ENCODE measurements at places on chromosomes 3 and 15.
A peak's percentile ranks its signal among the peaks of the same experiment; 100 is the strongest.

GRCh38 chr3:39978308-39978707, 168.9 kb downstream of the MYRIP start:
- no peak for DNase-seq

- no peak for DNase-seq
Measured at GRCh38 chr3:142796823-142797222, 73.0 kb downstream of the TRPC1 start.

GRCh38 chr3:128698211-128699047, 27.6 kb upstream of the RAB7A start:
- peak; percentile 27 for DNase-seq

DNA sequence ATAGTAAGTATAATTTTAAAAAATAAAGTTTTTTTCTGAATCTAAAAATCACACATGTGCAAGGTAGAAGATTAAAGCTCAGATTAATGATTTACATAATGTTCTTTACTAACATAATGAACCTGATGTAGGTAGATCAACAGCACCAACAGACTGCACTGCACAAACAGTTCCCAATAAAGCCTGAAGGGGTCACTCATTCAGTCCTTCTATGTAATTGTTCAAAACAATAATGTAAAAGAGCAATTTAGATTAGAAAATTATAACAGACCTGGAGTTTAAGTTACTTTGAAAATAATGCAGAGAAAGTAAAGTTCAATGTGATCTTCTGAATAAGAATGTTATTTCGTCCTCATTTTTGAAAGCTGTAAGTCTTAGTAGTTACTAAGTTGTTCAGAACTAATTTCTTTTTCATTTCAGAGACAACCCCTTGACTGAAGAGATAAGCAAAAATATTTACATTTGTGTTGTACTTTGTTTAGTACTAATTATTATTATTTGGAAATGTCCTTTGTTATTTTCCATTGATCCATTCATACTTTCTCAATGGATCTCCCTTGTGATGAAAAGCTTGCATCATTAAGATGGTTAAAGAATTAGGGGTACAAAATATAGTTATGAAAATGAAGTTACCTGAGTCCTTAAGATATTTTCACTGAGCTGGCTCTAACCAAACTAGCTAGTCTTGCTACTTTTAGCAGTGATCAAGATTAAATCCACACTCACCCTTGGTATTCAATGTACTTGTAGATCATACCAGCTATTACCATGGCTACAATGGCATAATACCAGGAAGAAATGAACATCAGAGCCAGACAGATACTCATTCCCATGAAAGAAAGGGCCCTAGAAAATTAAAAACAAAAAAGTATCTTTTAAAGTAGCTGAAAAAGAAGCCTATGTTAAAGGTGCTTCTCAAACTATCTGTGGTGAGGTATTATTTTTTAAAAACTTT, 16.8 kb downstream of the EMC4 start:
- no peak for DNase-seq

GRCh38 chr15:100693451-100693850, 91.1 kb downstream of the ASB7 start:
- DNase-seq = no peak

- DNase-seq = peak; percentile 57
Measured at GRCh38 chr3:71581457-71582035, 2.0 kb downstream of the FOXP1 start.

DNA sequence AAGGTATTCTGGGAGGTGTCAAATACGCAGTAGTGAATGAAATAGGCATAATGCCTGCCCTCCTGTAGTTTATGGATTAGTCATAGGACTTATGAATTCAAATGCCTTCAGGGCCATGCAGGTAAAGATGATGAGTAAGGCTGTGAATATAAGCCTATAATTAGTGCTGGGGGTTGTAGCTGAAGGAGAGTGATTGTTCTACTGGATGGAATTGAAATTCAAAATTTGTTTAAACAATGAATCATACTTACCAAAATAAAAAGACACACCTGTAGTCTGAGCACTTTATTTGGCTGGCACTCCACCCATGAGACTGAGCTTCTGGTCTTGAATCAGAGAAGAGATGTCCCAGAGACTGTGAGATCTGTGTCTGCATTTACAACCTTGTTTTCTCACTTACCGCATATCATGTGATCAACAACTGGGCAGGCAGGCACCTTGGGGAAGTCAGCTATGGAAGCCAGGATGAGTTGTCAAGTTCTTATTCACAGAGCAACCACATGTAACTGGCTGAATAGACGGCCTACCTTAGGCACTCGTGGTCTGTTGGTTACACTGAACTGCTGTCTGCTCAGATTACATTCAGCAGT, 291.8 kb downstream of the NAALADL2 start:
- DNase-seq = no peak

- no peak for DNase-seq
Measured at GRCh38 chr15:52787549-52788098, 2.5 kb downstream of the ONECUT1 start.

DNA sequence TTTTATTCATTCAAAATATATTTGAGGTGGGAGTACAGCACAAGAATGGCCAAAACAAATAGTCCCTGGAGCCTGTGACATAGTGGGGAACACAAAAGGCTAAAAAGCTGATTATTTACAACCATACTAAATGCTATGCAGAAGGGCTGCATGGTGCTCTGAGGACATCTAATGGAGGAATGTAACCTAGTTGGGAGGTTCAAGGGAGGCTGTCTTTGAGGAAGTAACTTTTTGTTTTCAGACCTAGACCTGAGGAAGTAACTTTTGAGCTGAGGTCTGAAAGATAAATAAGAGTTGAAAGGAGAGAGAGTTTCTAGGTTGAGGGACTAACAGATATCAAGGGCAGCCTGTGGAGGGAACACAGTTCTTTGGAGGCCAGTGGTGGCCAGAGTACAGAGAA, 34.8 kb upstream of the RASA2 start:
- no peak for DNase-seq

- DNase-seq = no peak
Measured at GRCh38 chr3:74000725-74001124, 376.0 kb upstream of the PDZRN3 start.

- no peak for DNase-seq
Measured at GRCh38 chr3:159252274-159252673, 450.4 kb downstream of the MFSD1 start.

GRCh38 chr15:47820057-47820746, 102.9 kb downstream of the SEMA6D start:
- no peak for DNase-seq

DNA sequence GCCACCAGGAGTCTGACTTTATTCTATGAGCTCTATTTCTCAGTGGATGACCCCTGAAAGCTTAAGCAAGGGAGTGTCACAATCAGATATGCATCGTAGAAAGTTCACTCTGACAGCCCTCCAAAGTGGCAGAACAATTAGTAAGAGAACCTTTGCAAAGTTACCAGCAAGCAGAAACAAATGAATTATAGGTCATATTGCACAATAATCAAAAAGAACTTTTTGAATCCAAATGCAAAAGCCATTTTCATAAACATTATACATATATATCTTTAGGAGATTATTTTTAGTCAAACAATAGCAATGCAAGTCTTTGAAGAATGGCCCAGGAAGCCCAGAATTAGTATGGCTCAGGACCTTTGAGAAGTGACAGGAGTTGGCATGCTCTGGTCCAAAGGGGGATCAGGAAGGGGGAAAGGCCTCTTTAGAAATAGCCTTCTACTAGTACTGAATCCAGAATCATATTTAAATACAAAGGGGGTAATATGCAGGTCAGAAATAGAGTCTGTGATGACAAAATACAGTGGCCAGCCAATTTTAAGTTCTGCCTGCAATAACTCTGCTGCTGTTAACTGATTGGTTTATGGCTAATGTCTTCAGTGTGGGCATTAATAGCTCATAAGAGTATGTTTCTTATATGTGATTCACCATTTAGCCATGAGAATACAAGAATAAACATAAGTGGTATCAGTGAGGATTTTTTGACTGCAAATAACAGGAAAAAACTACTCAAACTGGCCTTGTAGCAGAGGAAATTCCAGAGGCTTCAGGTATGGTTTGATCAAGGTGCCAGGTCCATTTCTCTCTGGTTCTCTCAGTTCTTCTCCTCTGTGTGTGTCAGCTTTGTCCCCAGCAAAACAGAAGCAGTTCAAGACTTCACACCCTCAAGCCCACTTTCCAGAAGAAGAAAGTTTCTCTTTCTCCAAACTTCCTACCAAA, 17.0 kb upstream of the ITGB5 start:
- DNase-seq = no peak

DNA sequence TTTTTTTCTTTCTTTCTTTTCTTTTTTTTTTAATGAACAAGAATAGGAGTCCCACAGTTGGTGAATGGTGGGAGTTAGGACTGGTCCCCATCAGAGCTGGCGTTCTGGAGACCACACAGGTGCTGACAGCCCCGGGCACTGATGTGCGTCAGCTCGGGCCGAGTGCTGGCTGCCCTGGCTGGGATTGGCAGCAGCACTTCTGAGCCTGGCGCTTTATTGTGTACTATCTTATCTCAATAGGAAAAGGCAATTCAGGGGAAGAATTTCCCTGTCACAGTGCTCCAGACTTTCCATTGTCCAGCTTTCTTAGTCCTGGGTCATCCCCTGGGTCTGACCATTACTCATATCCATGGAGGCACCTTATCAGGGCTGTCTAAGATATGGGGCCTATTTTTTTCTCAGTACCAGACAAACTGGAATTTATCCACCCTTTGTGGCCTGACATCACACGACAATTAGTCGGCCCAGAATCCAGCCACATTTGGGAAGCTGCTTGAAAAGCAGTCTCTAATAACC, 54.1 kb downstream of the TMEM44 start:
- no peak for DNase-seq

All from activated naive CD4-positive, alpha-beta T cell treated with anti-CD3 and anti-CD28 coated beads, Interleukin-2, amount 50 U/mL, for 72 hours (primary cell).